A172 (cell line): ENCODE measurements at places on chromosomes 13 and 19. TPM values are rescaled to one million over a fixed set of nuclear protein-coding genes. Genes with fewer than 3 reads are reported as not detected.

- no peak for DNase-seq
Measured at GRCh38 chr13:33053397-33054066, 37.3 kb downstream of the KL start.

- DNase-seq: no peak
Measured at GRCh38 chr19:5968431-5969373, 9.2 kb downstream of the RANBP3 start.

KISS1R gene
- total RNA-seq: not detected in 2 replicates

GRCh38 chr13:97826421-97827012, 127.0 kb upstream of the IPO5 start:
- DNase-seq: no peak

BTBD2 gene
- total RNA-seq: 54.7 and 60.4 TPM in 2 replicates

DNA sequence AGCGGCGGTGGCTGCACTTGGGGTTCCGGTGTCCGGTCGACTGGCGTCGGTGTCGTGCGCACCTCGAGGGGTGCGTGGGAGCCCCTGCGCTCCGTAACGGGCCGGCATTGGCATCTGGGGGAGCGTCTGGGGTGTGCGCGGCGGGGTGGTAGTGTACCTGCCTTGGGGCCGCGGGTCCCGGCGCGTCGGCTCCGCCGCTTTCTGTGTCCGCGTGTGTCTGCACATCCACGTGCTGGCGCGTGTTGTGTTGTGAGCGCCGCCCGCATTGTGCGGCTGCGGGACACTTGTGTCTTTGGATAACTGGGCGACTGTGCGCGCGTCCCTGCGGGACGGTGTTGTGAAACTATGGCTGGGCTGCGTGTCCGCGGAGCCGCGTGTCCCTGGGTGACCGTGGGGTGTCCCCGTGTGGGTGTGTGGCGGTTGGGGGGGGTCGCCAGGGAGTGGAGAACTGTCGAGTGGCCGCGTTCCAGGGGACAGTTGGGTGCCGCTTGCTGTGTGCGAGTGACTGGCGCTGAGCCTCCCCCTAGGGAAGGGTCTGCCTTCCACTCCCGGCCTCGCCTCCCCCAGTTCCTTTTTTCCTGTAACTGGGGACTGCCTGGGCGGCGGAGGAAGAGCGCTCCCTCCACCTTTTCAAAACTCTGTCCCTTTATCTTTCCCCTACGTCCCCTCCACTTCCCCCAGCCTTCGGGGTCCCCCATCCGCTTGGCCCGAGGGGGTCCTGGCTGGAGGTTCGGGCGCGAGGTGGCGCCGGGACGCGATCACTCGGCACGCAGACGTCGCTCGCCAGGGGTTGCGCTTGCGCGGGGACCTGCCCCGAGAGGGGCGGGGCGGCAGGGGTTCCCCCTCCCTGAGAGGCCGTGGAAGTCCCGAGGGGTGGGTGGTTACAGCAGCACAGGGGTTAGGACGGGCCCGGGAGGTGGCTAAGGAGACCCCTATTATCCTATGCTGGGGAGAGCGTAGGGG, 5.7 kb upstream of the NFIC start:
- no peak for DNase-seq

ZNF560 gene
- not detected in 2 replicates for total RNA-seq

- no peak for DNase-seq
Measured at GRCh38 chr19:43518051-43518450, 8.9 kb downstream of the ETHE1 start.

- no peak for DNase-seq
Measured at GRCh38 chr19:41548954-41549688, 26.8 kb upstream of the CEACAM21 start.

DNA sequence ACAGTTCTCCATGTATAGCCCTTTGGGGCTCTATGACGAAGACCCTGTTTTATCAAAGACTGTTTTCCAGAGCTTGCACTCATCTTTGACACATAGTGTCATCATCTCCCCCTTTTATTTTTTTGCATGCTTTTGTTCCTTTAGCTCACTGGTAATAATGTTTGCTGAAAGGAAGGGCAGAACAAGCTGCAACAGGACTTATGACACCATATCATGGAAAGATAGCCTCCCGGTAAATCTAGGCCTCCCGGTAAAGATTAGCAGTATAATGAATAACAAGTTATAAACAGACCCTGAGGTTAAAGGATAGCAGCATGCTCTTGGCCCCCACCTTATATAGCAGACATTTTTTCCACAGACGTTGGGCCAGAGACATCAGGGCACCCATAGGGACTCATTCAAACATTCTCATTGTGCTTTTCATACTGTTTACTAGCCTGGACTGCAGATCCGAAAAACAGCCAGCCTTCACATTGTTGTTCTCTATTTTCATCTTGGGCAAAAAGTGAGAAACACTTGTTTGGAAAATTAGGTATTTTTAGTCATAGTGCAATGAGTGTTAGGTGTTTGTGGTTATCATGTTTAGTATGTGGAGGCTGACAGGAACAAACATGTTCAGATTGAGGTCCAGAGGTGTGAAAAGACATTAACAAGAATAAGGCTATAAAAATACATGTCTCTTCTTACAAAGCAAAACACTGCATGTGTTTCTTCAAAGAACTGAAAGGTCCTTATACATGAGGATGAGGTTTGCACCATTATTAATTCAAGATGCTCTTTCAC, 136.9 kb upstream of the SPRY2 start:
- no peak for DNase-seq

GRCh38 chr19:8210421-8211101, 1.4 kb downstream of the CERS4 start:
- no peak for DNase-seq

CBY2 gene
- not detected in 2 replicates for total RNA-seq

TECR gene
- 69.6 and 81.8 TPM in 2 replicates for total RNA-seq

DNA sequence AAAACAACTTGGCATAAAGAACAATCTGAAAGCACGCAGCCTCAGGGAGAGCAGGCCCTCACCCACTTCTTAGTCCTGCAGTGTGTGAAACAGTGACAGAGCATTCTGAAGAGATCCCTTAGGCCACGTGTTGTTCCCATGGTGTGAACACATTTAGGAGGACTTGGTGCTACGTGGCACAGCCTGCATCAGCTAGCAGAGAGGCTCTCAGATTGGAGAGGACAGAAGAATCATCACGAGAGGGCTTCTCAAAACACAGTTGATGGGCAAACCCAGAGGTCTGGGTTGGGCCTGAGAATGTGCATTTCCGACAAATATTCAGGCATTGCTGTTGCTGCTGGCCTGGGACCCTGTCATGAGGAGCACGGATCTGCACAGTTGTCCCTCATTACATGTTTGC, 26.1 kb upstream of the TFDP1 start:
- DNase-seq: no peak

DNA sequence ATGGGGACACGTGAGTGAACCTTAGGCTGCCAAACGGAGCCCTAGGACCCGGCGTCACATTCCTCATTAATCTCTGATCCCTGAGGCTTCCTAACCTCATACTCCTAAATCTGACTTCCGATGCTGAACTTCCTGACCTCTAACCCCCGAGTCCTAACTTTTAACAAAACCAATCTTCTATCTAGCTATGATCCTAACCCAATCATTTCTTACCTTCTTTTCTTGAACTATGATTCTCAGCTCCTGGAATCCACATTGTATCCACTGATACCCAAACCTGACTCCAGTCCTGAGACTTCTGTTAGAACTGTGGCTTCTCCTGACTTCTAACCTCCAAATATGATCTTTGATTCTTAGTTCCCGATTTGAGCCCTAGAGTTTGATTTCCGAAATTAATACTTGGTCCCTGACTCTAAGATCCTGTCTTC, 447 bp downstream of the NFKBIB start:
- no peak for DNase-seq

- no peak for DNase-seq
Measured at GRCh38 chr19:2171349-2172145, 7.8 kb downstream of the DOT1L start.

DNA sequence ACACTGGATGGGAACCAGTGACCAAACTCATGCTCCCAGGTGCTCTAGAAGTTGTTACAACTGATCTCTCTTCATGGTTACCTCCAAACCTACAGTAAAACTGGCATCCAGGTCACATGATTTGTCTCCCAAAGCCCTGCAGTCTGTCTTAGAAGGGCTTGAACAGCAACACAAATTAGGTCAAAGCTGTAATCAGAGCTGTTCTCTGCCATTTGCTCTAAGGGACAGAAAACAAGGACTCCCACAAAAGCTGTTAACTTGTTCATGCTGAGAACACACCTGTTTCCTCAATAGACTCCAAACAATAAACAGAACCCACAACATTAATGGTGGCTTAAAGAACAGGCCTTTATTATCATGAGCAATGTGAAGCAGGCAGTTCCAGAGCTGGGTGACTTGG, 8.0 kb downstream of the ZNF671 start:
- DNase-seq: no peak

DNA sequence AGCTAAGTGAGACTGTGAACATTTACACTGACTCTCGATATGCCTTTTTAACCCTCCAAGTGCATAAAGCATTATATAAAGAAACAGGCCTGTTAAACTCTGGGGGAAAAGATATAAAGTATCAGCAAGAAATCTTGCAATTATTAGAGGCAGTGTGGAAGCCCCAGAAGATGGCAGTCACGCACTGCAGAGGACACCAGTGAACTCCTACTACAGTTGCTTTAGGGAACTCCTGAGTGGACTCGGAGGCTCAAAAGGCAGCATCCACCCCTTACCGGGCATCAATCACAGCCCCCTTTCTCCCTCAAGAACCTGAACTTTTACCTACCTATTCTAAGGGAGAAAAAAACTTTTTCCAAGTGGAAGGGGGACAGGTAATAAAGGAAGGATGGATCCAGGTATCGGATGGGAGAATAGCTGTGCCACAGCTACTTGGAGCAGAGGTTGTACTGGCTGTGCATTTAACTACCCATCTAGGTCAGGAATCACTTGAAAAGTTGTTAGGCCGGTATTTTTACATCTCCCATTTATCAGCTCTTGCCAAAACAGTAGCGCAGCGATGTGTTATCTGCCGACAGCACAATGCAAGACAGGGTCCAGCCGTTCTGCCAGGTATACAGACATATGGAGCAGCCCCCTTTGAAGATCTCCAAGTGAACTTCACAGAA, 80.1 kb downstream of the ZNF486 start:
- no peak for DNase-seq

DOCK9 gene
- 51.0 and 153 TPM in 2 replicates for total RNA-seq

GARIN5A gene
- 1.6 TPM in 1 of 2 replicates, not detected in the other for total RNA-seq

GRCh38 chr13:94254737-94255136, 224.7 kb downstream of the DCT start:
- DNase-seq: no peak

TEX29 gene
- total RNA-seq: not detected in 2 replicates

DNA sequence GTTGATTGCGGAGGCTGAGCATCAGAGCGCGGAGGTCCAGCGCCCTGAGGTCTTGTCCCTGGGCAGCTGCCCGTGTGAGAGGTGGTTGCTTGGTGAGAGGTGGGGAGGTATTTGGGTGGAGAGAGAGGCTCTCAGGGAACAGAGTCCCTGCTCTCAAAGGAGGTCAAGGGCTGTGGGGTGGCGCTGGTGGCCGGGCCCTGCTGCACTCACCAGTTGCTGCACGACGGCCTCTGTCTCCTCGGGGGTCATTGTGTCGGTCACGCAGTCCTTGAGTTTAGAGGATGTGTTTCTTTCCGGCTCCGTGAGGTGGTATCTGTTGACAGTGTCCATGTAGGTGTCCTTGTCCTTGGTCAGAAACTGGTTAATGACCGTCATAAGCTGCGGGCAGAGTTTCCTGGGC, 95.5 kb downstream of the WTIP start:
- DNase-seq: no peak

FOSB gene
- total RNA-seq: 0.17 TPM in 1 of 2 replicates, not detected in the other

FUT3 gene
- not detected in 2 replicates for total RNA-seq

- no peak for DNase-seq
Measured at GRCh38 chr13:112687836-112688559, 1.8 kb upstream of the ATP11A start.

GRCh38 chr13:75129331-75129730, 352.6 kb downstream of the TBC1D4 start:
- no peak for DNase-seq

- no peak for DNase-seq
Measured at GRCh38 chr13:97695684-97696083, 257.8 kb upstream of the IPO5 start.

DNA sequence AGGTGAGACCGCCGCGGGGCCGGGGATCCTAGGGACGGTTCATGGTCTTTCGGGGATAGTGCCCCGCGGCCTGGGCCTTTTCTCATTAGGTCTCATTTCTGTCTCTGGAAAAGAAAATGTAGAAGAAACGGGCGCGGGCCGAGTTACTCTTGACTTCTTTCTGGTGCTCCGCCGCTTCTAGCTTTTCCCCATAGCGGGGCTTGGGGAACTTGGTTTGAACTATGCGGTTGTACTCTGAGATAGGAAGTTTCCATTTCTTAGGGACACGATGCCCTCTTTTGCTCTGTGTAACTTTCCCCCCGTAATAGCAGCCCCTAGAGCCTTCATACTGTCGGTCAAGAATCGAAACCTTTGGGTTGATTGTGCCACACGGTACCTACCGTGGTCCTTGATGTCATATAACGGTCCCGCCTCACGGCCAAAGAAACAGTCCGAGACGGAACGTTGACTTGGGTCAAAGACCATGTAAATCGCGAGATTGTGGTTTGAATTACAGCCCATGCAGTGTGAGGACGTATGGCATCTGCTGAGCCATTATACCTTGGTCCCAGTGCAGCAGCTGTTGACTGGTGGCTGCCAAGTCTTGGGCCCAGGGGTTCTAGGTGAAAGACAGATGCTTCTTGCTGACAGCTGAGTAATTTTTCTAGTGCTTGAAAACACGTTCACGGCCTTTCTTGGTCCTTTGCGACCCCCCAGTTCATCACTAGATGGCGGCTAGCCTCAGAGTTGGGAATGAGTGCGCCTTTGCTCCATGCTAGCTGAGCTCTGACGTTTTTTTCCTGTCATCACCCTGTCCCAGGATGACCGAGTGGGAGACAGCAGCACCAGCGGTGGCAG, 487 bp downstream of the RPS5 start:
- no peak for DNase-seq

- no peak for DNase-seq
Measured at GRCh38 chr13:28429685-28430290, 65.1 kb downstream of the FLT1 start.

ATP12A gene
- total RNA-seq: 0.03 and 0.05 TPM in 2 replicates

DNA sequence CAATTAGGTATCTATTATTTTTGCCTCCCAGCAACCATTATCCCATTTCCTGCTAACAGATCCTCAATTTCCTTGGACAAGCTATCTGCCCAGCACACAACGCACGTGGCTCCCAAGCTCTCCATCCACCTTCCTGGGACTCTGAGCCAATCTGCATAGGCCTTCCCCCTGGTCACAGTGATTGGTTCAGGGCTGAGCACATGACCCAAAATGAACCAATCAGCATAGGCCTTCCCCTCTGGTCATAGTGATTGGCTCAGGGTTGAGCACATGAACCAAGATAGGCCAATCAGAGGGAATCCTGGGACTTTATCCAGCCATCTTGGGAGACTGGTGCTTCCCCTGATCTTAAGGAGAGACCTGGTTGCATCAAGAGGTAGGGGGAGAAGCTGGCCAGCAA, 5.8 kb downstream of the CPAMD8 start:
- DNase-seq: peak; percentile 20

DNA sequence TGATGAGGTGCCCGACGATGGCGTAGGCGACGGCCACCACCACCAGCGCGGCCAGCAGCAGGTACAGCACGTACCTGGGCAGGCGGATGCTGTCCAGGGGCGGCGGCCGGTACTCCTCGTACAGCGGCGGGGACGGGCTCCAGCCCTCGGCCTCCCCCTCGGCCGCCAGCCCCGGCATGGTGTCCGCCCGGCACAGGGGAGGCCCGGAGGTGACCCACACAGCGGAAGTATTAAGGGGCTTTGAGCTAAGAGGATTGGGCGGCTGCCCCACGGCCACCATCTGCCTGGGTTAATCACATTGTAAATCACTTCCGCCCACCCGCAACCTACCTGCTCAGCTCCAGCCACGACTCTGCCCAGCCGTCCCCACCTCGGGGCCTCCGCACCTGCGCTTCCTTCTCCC, at the start of gene SMIM44:
Gene SMIM44, minus strand, starts transcription at position 216 of the 403 bp plus-strand sequence. Its CDS starts 38 bp downstream, at position 178.
- no peak for DNase-seq
